Right ventricle myocardium superior (tissue), 1 donor: ENCODE measurements at places on chromosomes 1 and 21. TPM values are rescaled to one million over a fixed set of nuclear protein-coding genes. Genes with fewer than 3 reads are reported as not detected.

GRCh38 chr1:204278958-204279357 is 65.2 kb upstream of the GOLT1A start:
- no peak for DNase-seq

GRCh38 chr21:14064296-14064645 is 146.5 kb downstream of the LIPI start:
- DNase-seq, result no peak

The BGLAP gene
- 0.83 TPM for total RNA-seq

- peak; percentile 85 for DNase-seq
Measured at GRCh38 chr1:111990878-111991718, 1.6 kb upstream of the KCND3 start.

DNA sequence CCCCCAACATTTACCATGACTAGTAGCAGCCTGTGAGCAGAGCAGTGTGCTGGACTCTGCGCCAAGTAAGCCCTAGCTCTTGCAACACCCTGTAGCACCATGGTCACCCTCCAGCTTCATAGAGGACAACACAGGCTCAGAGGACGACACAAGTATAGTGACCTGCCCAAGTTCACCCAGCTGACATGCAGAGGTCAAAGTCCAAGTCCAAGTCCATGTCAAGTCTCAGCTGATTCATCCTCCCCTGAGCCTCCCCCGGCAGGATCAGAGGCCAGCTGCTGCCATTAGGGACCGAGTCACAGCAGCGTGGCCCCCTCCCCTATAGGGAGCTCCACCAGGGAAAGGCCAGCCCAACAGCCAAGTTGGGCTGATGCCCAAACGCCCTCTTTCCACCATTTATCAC is 15.9 kb downstream of the SDC3 start:
- DNase-seq, result no peak
